AG20443 (cell line): ENCODE measurements at places on chromosomes 2 and 18.

GRCh38 chr2:223460774-223461211, 141.4 kb downstream of the SCG2 start:
- peak; percentile 54 for DNase-seq

GRCh38 chr2:174664084-174664759, 66.6 kb upstream of the WIPF1 start:
- DNase-seq: no peak

DNA sequence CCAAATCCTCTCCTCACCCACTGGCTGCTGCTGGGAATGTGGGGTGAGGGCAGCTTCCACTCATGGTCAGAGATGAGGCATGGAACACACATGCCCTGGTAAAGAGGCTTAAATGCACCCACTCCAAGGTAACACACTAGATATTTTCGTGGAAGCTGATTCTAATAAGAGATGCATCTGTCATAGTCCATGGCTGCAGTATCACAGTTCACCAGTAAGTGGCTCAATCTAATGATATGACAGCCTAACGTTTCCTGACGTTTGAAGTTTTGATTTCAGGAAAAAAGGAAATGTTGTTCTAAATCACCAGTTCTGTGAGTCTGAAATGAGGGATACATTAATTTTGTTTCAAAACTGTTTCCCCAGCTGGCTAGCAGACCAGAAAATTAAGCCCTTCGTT, 38.2 kb downstream of the LCT start:
- DNase-seq: peak; percentile 32

DNA sequence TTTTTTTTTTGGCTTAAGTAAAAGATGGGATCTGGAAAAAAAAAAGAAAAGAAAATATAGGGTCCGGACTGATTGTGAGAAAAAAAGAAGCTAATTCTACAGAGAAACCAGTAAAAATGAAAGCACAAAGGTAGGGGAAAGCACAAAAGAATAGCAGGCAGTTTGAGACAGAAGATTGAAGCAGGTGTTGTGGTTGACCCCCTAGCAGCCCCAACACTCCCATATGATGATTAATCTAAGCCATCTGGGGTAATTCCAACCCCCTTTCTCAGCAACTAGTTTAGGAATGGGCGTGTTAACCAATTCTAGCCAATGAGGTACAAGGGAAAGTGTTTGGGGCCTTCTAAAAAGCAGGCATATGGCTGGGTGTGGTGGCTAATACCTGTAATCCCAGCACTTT, 77.0 kb downstream of the MBD2 start:
- DNase-seq: no peak

- DNase-seq: no peak
These were observed 11.9 kb upstream of the CREG2 start for GRCh38 chr2:101399021-101399799.

GRCh38 chr2:200373231-200373630, 66.7 kb downstream of the SPATS2L start:
- no peak for DNase-seq
